A172 (cell line): ENCODE measurements at places on chromosomes 2 and 18. TPM values are rescaled to one million over a fixed set of nuclear protein-coding genes. Genes with fewer than 3 reads are reported as not detected.
A peak's percentile ranks its signal among the peaks of the same experiment; 100 is the strongest.

Gene FOXD4L1
- total RNA-seq, result 0.22 TPM in 1 of 2 replicates, not detected in the other

Gene UPP2
- not detected in 2 replicates for total RNA-seq

- no peak for DNase-seq
Observed at GRCh38 chr2:194319222-194319992, 1337.6 kb upstream of the SLC39A10 start.

GRCh38 chr18:3649633-3650426, 199.9 kb downstream of the TGIF1 start:
- DNase-seq, result peak; percentile 97

- no peak for DNase-seq
Observed at GRCh38 chr2:47616506-47616905, 166.4 kb upstream of the MSH6 start.
